H9 (cell line): ENCODE measurements at places on chromosomes 1 and 21. TPM values are rescaled to one million over a fixed set of nuclear protein-coding genes. Genes with fewer than 3 reads are reported as not detected.

Gene MYBPH
- not detected in 2 replicates for total RNA-seq

Gene S100A16
- total RNA-seq, result 8.0 and 8.2 TPM in 2 replicates

GRCh38 chr1:24393892-24394291 lies 19.7 kb downstream of the STPG1 start:
- 0 out of 2 replicates have a peak, but pooled peaks cover 5% of the 10 kb centered on the region for H3K4me1 ChIP-seq
- peaks cover 18% of the 10 kb centered on the region; the same call in 1 of the 2 replicates for H3K36me3 ChIP-seq
- H3K27ac ChIP-seq, result no peak overlapping the region
- no peaks in the 10 kb centered on the region for H3K27me3 ChIP-seq
- DNase-seq, result no peak

Gene CADM3
- total RNA-seq, result 5.6 and 5.7 TPM in 2 replicates

Gene EFNA1
- total RNA-seq, result 1.4 and 1.9 TPM in 2 replicates

DNA sequence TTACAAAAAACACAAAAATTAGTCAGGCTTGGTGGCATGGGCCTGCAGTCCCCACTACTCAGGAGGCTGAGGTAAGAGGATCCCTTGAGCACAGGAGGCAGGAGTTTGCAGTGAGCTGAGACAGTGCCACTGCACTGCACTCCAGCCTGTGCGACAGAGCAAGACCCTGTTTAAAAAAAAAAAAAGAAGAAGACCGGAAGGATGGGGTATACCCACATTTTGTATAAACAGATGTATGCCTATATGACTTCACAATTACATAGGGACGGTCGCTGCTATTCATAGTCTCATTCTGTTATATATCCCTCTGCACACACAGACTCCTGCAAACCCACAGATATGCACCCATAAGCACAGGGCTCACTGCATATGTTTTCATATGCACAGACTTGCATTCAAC lies 12.7 kb downstream of the LCK start:
- no peaks in the 10 kb centered on the region for H3K27me3 ChIP-seq
- no peaks in the 10 kb centered on the region for H3K36me3 ChIP-seq
- H3K4me3 ChIP-seq, result no peak overlapping the region
- DNase-seq, result no peak
- H3K27ac ChIP-seq, result no peak overlapping the region
- no peaks in the 10 kb centered on the region for H3K4me1 ChIP-seq

GRCh38 chr21:44261675-44262295 lies at the start of gene DNMT3L:
Gene DNMT3L (minus strand): TSS chr21:44261897. CDS start chr21:44261259, 638 bp downstream.
- H3K27ac ChIP-seq, result no peak within 1 kb of the TSS
- H3K36me3 ChIP-seq, result no peaks in the 10 kb centered on the region; the same call in 2 of the 3 replicates
- no peak within 1 kb of the TSS for H3K4me3 ChIP-seq

- no peaks in the 10 kb centered on the region for H3K36me3 ChIP-seq
- DNase-seq, result no peak
- no peak overlapping the region for H3K27ac ChIP-seq
Measured at GRCh38 chr1:199122532-199123311, 483.9 kb downstream of the PTPRC start.

Gene PYGO2
- total RNA-seq, result 38.7 and 39.5 TPM in 2 replicates

- H3K27ac ChIP-seq, result no peak overlapping the region
- H3K36me3 ChIP-seq, result no peaks in the 10 kb centered on the region
- 0 out of 2 replicates have a peak, but pooled peaks cover 2% of the 10 kb centered on the region for H3K27me3 ChIP-seq
- no peaks in the 10 kb centered on the region for H3K4me1 ChIP-seq
- no peak for DNase-seq
- H3K4me3 ChIP-seq, result no peak overlapping the region
Measured at GRCh38 chr1:213690341-213690917, 297.3 kb upstream of the PROX1 start.

GRCh38 chr1:50522691-50523342 lies 99.6 kb upstream of the DMRTA2 start:
- H3K4me1 ChIP-seq, result no peaks in the 10 kb centered on the region
- DNase-seq, result no peak
- H3K4me3 ChIP-seq, result no peak overlapping the region
- H3K36me3 ChIP-seq, result peaks cover 5% of the 10 kb centered on the region; the same call in 1 of the 3 replicates
- H3K27me3 ChIP-seq, result no peaks in the 10 kb centered on the region

DNA sequence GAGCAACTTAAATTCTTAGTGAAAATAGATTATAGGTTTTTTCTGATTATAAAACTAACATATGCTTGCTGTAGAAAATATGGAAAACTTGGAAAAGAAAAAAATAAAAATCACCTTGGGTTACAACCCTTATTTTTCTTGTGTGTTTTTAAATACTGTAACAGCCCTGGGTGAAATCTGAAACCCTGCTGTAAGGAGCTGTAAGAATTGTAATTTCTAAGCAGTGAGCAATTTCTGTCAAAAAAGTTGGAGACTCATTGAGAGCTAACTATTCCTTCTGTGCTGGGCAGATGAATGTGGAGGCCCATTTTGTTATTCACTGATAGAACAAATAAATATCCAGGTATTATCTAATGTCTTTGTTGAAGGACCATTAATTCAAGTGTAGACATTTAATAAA lies 42.6 kb downstream of the ADCY10 start:
- DNase-seq, result no peak
- no peak overlapping the region for H3K27ac ChIP-seq
- 0 out of 2 replicates have a peak, but pooled peaks cover 3% of the 10 kb centered on the region for H3K4me1 ChIP-seq
- no peak overlapping the region for H3K4me3 ChIP-seq

DNA sequence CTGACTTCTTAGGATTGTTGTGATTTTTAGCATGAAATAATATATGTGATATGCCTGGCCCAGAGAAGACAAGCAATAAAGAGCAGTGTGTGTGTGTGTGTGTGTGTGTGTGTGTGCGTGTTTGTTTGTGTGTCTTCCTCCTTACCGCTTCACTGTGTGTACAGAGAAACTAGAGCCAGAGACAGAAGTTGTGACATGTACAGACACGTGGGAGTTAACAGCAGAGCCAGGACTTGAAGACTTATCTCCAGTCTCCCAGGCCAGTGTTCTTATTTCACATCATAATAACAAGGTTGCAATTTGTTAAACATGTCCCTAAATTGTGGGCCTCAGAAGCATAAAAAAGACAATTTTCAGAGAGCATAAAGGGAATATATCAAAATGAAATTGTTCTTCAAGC lies 192.0 kb upstream of the JUN start:
- no peak overlapping the region for H3K4me3 ChIP-seq
- no peaks in the 10 kb centered on the region for H3K4me1 ChIP-seq
- no peaks in the 10 kb centered on the region for H3K27me3 ChIP-seq
- no peaks in the 10 kb centered on the region for H3K36me3 ChIP-seq
- DNase-seq, result no peak

DNA sequence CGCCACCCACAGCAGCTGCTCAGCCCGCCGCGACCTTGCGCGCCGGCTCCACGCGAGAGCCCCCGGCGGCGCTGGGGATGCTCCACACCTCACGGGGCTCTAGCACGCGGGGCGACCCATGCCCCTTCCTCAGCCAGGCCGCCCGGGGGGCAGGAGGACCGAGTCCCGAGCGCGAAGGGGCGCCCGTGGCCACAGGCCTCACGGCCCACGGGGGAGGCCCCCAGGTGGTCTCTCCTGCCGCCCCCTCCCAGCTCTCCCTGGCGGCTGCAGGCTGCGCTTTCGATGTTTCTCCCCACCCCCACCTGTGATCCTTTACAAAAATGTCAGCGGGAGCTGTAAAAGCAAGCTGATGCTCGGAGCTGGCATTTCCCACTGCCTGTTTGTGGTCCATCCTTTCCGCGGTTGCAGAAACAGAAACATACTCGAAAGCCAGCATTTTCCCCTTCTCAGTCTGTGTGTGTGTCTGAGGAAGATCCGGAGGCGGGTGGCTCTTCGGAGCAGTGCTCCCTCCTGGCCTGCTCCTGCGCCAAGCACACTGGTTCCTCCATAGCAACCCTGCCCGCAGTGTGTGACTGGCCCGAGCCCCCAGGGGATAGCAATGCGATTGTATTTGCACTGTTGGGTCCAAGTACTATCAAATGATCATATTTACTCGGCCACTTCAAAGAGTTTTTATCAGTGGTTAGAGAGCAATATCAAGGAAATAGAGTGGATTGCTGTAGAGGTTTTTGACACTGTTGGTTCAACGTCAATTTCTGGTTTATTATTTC lies 2.1 kb downstream of the KIF26B start:
- peaks cover 23% of the 10 kb centered on the region; the same call in 1 of the 2 replicates for H3K27me3 ChIP-seq
- DNase-seq, result peak; percentile 52
- no peaks in the 10 kb centered on the region for H3K36me3 ChIP-seq
- peak overlapping the region; percentile 83 for H3K4me3 ChIP-seq

GRCh38 chr21:25029580-25029979 lies 577.7 kb downstream of the MRPL39 start:
- H3K4me1 ChIP-seq, result no peaks in the 10 kb centered on the region
- no peak overlapping the region for H3K27ac ChIP-seq
- H3K27me3 ChIP-seq, result no peaks in the 10 kb centered on the region

Gene CZIB
- total RNA-seq, result 67.0 and 73.2 TPM in 2 replicates

GRCh38 chr1:79604490-79605198 lies 598.1 kb upstream of the ADGRL4 start:
- H3K27me3 ChIP-seq, result no peaks in the 10 kb centered on the region
- H3K4me3 ChIP-seq, result no peak overlapping the region
- no peak overlapping the region for H3K27ac ChIP-seq
- no peak for DNase-seq
- peaks cover 3% of the 10 kb centered on the region; the same call in 1 of the 2 replicates for H3K4me1 ChIP-seq

Gene CYP4A11
- not detected in 2 replicates for total RNA-seq

DNA sequence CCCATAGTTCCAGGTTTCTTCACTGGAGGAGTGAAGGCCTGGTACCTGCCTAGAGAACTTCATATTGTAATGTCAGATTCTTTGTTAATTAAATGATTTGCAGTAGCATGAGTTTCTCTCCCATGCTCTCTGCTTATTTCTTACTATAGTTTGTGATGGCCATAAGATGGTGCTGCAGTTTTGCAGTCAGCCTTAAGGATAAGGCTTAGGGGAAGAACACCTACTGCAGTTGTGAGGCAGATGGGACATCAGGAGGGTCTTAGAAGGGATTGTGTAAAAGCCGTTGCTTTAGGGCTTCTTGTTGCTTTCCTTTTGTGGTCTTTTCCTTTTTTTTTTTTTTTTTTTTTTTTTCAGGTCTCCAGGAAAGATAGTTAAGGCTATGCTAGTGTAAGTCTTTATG lies 61.8 kb downstream of the MACF1 start:
- peaks cover 7% of the 10 kb centered on the region; the same call in 1 of the 2 replicates for H3K4me1 ChIP-seq
- H3K36me3 ChIP-seq, result no peaks in the 10 kb centered on the region; the same call in 2 of the 3 replicates
- no peak overlapping the region for H3K4me3 ChIP-seq
- H3K27me3 ChIP-seq, result no peaks in the 10 kb centered on the region

GRCh38 chr1:157098519-157098918 lies 1.1 kb downstream of the ETV3L start:
- H3K27ac ChIP-seq, result no peak overlapping the region
- H3K4me3 ChIP-seq, result no peak overlapping the region
- no peaks in the 10 kb centered on the region for H3K36me3 ChIP-seq

Gene TRIM63
- not detected in 2 replicates for total RNA-seq

DNA sequence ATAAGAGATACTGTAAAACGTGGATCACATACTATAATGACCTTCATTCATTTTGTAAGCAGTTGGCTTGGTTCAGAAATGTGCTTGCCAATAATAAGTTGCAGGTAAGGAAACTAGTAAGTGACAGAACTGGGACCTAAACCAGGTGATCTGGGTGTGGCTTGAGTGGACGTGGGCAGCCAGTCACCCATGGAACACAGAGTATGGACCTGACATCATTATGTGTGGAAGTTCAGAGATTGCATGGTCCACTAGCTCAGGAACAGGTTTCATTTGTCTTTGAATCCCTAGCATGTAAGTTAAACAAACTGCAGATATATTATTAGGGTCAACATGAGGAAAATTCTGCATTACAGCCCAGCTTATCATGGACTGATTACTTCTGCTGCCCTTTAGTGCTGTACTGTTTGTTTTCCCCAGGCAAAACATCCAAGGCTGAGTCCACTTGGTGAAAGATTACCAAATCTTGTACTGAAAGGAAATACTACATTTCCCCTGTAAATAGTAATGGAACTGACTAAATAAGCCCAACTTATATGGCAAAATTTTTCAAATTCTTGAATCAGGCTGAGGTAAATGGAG lies 327.3 kb upstream of the SGIP1 start:
- DNase-seq, result no peak
- peaks cover 7% of the 10 kb centered on the region for H3K36me3 ChIP-seq
- H3K27ac ChIP-seq, result no peak overlapping the region
- H3K4me1 ChIP-seq, result no peaks in the 10 kb centered on the region
- no peak overlapping the region for H3K4me3 ChIP-seq

DNA sequence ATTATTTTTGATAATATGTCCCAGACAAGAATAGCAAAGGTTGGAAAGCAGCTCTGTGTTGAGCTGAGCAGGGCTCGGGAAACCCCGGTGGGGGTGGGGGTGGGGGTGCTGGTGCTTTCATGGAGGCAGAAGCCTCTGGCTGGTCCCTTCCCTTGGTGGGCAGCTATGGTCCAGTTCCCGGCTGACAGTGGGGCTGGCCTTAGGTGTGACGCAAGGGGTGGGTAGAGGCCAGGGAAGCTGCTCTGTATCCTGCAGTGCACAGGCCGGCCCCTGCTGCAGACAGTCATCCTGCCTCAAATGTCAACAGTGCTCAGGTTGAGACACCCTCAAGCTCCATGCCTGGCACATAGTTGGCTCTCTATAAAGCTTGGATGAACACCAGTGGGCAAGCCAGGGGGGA lies 8.9 kb downstream of the ACTL8 start:
- DNase-seq, result no peak
- no peak overlapping the region for H3K4me3 ChIP-seq
- no peak overlapping the region for H3K27ac ChIP-seq
- H3K27me3 ChIP-seq, result no peaks in the 10 kb centered on the region

DNA sequence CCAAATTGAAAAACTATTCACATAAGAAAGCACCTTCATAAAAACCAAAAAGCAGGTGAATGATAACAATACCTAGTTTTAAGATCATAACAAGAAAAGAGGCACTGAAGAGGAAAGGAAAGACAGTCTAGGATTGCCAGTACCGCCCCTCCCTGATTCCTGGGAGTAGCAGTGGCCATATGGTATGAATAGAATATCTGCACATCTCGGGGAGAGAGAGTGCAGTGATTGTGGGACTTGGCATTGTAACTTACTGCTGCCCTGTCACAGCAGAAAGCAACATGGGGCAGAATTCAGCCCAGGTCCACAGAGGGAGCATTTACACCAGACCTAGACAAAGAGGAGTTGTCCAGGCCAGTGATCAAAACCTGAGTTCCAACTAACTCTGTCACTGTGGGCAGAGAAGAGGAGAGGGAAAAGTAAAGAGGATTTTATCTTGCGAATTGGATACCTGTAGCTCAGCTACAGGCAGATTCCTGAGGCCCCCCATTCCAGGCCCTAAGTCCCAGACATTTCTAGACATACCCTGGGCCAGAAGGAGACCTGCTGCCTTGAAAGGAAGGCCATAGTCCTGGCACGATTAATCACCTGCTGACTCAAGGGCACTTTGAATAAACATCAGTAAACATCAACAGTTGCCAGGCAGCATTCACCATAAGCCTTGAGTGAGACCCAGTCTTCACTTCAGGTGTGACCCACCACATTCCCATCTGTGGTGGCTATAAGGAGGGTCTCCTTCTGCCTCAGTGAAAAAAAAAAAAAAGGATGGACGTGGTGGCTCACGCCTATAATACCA lies 397.5 kb downstream of the TGFB2 start:
- no peaks in the 10 kb centered on the region for H3K4me1 ChIP-seq
- no peaks in the 10 kb centered on the region for H3K27me3 ChIP-seq
- peaks cover 17% of the 10 kb centered on the region for H3K36me3 ChIP-seq
- H3K4me3 ChIP-seq, result no peak overlapping the region
- DNase-seq, result no peak
- no peak overlapping the region for H3K27ac ChIP-seq
